HS-5 (cell line): ENCODE measurements at places on chromosomes 2 and 18.
A peak's percentile ranks its signal among the peaks of the same experiment; 100 is the strongest.

GRCh38 chr18:48295586-48296311 lies 113.4 kb downstream of the ZBTB7C start:
- DNase-seq, result no peak

- DNase-seq, result no peak
Measured at GRCh38 chr2:8636721-8637636, 44.9 kb upstream of the ID2 start.

DNA sequence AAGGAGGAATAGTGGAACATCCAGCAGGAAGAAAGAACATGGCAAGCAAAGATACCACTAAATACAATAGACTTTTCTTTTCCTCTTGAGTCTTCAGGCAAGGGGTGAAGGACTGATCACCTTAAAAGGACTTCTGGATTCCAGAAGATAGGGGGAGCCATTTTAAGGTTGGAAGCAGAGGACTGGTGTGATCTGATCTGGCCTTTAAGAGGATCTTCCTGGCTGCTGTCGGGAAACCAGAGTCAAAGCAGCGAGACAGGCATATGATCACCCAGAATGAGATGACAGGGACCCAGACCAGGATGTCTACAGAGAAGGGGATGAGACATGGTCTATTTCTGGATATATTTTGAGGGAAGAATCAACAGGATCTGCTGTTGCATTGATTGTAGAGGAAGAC lies 558.0 kb downstream of the STK39 start:
- DNase-seq, result no peak

GRCh38 chr2:98572676-98573075 lies 35.6 kb downstream of the COA5 start:
- DNase-seq, result no peak

DNA sequence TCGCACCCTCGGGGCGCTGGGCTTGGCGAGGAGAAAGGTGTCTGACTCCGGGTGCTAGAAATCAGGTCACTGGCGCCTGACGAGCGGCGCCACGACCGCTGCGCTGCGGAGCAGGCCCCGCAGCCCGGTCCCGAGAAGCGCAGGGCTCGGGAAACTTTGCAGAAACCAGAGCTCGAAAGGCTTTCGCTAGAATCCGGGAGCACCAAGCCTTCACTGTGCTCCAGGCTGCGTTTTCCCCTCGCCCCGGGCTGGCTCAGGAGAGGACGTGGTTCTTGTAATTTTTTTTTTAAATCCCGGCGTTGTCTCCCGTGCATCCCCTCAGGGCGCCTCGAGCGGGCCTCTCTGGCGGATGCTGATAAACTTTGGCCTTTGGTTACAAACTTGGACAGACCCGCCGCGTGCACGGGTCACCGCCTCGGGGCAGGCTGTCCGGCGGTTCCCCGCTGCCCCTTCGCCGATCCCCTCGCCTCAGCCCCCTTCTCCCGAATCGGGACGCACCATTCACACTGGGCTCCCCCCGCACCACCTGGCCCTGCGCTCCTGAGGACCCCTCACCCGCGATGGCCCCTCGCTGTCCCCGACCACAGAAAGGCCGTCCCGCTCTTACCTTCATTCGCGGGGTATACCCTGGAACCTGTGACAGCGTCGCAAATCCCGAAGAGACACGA lies 419 bp downstream of the EPHA4 start:
- peak; percentile 15 for DNase-seq

- DNase-seq, result no peak
Measured at GRCh38 chr18:65623676-65624075, 127.1 kb upstream of the CDH7 start.

DNA sequence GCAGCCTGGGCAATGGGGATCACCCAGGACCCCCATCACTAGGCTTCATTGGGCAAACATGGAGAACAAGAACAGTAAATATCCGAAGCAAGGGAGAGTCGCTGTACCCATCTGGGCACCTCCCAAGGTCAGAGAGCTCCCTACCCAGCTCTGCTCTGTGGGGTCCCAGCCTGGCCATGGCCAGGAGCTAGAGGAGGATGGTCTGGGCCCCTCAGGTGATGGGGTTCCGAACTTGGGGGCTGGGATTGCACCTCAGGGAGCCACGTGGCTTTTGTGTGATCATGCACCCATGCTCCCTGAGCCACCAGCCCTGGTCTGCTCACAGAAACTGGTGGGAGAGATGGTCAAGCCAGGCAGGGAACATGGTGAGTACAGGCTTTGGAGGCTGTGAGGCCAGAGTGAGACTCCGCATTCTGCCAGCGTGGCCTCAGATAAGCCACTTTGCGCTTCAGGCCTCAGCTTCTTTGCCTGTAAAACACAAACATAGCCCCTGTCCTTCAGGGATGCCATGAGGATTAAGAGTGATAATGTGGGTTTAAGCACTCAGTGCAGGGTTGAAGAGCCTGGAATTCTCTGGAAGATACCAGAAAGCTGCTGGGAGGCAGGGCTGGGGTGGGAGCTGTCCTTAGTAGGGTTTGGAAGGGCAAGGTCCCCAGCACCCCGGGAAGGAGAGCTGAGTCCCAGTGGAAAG lies 3.0 kb upstream of the NMUR1 start:
- DNase-seq, result no peak

GRCh38 chr2:231800493-231801091 lies 14.3 kb downstream of the COPS7B start:
- no peak for DNase-seq

- no peak for DNase-seq
Measured at GRCh38 chr2:74554820-74555531, 456 bp downstream of the DOK1 start.

- peak; percentile 89 for DNase-seq
Measured at GRCh38 chr2:170812710-170813600, 3.7 kb upstream of the GAD1 start.

DNA sequence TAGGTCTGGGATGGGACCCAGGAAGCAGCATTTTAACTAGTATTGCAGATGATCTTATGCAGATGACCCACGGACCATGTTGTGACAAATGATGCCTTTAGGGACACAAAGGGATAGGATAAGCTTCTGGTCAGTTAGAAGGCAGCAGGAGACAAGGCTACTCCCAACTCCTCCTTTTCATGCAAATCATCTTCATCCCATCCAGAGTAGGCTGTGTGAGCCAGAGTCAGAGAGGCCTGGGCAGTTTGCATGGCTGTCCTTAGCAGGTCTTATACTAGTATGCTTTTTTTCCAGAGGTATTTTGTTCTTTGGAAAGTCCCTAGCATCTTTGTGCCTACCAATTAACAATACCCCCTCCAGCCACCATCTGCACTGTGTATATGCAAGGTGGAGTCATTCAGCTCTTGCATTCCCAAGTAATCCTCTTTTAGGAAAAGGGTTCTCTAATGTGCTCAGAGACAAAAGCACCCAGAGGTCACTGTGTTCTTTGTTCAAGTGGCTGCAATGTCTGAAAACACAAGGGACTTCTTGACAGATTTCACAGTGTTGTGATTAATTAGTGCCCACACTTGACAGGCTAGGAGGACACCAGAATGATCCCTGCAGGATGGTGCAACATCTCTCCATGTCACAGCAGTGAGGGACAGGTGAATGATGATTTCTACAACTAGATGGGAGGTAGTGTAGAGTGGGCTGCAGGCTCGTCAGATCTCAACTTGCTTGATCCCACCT lies 225.8 kb downstream of the NCKAP5 start:
- DNase-seq, result no peak

- DNase-seq, result no peak
Measured at GRCh38 chr2:210493528-210493927, 17.0 kb upstream of the LANCL1 start.

- DNase-seq, result no peak
Measured at GRCh38 chr2:105252271-105252670, 10.7 kb downstream of the GPR45 start.

GRCh38 chr2:230050136-230050535 lies 18.6 kb downstream of the SLC16A14 start:
- DNase-seq, result no peak

GRCh38 chr2:887639-888038 lies 63.0 kb upstream of the SNTG2 start:
- no peak for DNase-seq

DNA sequence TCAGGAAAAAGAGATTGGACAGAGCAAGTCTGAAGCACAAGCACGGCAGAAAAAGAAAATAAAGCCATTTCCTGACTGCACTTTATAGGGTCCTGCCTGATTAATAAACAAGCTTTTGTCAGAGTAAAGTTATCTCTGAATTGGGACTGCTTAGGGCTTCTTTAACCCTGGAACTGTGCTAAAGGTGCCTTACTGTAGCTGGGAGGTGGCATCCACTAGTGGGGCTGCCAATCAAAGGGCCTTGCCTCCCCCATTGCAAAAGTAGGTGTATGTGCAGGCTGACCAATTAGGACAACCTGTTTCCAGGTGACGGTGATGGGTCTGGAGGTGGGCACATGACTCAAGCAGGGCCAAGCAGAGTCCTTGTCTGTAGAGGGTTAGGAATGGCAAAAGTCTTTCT lies 57.4 kb upstream of the RAPH1 start:
- no peak for DNase-seq

DNA sequence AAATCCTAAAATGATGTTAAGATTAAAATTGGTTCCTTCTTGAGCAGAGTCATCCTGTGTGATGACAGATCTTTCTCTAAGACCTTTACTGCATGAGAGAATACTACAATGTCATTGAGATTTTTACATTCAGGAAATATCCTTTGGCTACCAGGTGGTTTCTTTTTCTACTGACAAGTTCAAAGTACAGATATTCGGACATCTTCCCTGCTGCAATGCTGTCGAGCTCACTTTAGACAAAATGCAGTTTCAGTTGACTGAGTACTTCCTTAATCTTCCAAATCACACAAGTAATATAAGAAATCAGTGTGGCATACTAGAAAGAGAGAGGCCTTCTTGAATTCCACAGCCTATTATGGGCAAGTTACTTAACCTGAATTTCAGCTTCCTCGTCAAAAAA lies 207.9 kb upstream of the ACVR2A start:
- DNase-seq, result no peak

DNA sequence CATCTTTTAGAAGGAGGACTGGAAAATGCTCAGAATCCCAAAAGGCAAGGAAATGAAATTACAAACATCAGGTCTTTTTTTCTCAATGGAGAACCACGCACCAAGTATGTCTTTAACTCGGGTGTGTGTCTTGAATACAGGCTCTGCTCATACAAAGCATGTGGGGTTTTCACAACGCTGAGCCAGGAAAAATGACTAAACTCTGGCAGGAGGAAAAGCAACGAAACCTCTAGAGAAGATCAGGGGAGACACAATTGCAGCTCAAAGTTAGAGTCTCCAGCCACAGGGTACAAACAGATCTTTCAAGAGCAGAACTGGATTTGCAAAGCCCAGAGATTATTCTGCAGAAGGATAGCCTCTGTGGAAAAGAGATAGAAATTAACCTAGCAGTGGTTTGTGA lies 42.8 kb upstream of the TPO start:
- no peak for DNase-seq

DNA sequence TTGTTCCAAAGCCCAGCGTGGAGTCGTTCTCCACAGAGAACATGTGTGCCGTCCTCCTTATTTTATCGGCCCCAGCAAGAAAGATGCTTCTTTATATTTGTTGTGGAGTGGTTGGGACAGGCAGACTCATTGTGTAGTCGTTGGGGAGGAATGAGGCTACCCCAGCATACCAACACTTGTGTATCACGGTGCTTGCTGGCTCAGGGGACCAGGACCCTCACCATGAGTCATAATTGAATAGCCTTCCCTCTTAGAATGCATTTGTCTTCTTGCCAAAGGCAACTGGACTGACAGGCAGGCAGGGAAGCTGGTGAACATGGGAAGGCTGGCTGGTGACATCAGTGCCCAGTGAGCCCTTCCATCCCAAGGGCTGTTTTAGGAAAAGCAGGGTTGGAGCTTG lies 4.7 kb downstream of the CAPN10 start:
- DNase-seq, result no peak

DNA sequence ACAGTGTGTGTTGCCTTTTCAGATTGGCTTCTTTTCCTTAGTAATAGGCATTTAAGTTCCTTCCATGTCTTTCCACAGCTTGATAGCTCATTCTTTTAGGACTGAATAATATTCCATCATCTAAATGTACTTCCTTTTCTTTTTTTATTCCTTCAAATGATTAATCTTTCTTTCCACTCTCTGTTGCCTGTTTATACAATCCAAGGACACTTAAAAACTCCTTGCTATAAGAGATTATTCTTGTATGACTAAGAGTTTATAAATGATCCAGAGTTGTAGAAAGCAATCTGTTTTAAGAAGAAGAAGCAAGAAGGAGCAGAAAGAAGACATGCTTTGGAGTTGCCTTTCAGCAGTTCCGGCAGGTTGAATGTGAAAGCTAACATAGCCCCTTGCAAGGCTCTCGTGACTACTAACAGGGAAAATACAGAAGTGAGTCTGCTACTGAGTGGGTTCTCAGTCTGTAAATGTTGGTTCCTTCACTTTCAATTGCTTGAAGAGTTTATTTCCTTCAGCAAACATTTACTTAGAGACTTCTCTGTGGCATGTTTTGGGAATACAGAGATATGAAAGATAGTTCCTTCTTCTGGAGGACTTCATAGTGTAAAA lies 123.0 kb downstream of the PMAIP1 start:
- no peak for DNase-seq
